ENCODE measurements at places on chromosomes 5 and 9.

- no peak for DNase-seq
Measured at GRCh38 chr5:4221048-4221447, 625.4 kb downstream of the IRX1 start.

- no peak for DNase-seq
Measured at GRCh38 chr9:90727488-90727887, 74.1 kb upstream of the SYK start.

DNA sequence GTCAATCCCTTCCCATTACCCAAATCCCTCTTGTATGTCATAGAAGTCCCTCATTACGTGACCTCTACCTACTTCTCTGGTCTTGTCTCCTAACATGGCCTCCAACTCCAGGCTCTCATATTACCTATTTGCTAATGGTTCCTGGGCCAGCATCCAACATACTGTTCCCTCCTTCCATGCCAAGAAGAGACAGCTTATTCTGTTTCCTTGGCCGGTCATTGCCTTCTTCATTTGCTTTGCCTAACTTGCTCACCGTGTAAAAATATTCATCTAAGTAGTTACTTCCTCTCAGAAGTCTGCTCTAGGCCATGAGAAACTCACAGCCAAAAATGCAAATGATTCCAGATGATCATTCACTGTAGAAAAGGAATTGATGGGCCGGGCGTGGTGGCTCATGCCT lies 8.9 kb upstream of the IL6ST start:
- no peak for DNase-seq

- no peak for DNase-seq
Measured at GRCh38 chr9:89755821-89756220, 151.0 kb downstream of the GADD45G start.

- no peak for DNase-seq
Measured at GRCh38 chr5:65722575-65723403, 784 bp downstream of the NLN start.

DNA sequence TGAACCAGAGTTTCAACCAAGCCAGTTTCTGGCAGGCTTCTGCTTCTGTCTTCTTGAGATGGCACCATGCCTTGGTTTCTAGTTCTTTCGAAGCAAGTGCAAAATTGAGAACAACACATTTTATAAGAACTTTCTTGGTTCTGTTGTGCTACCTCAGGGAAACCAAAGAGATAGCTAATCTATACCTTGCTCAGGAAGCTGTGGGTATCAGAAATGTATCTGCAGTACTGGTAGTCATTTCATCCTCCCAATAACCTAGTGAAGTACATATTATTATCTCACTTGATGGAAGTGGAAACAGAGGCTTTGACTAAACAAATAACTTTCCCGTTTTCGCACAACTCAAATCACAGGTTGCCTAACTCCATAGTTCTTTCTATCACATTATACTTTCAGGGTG lies 246.6 kb downstream of the ENC1 start:
- DNase-seq: no peak
